ENCODE measurements at places on chromosomes 12 and 14. TPM values are rescaled to one million over a fixed set of nuclear protein-coding genes. Genes with fewer than 3 reads are reported as not detected.

Gene KERA
- total RNA-seq, result 52.3 TPM

Gene FAM90A1
- total RNA-seq, result 0.16 TPM

Gene LRCOL1
- total RNA-seq, result 0.66 TPM

Gene SDS
- total RNA-seq, result not detected

Gene KLRC3
- not detected for total RNA-seq

Gene PROX2
- not detected for total RNA-seq
